ENCODE measurements at places on chromosomes 12 and 14.

- DNase-seq: peak; percentile 77
Observed at GRCh38 chr14:63203618-63204406, 431 bp upstream of the RHOJ start.

- no peak for DNase-seq
Observed at GRCh38 chr12:45933504-45933903, 56.9 kb downstream of the SCAF11 start.

- DNase-seq: peak; percentile 81
Observed at GRCh38 chr12:78096909-78097597, 266.4 kb downstream of the NAV3 start.

GRCh38 chr12:125296701-125297100 lies 231.5 kb downstream of the AACS start:
- no peak for DNase-seq

DNA sequence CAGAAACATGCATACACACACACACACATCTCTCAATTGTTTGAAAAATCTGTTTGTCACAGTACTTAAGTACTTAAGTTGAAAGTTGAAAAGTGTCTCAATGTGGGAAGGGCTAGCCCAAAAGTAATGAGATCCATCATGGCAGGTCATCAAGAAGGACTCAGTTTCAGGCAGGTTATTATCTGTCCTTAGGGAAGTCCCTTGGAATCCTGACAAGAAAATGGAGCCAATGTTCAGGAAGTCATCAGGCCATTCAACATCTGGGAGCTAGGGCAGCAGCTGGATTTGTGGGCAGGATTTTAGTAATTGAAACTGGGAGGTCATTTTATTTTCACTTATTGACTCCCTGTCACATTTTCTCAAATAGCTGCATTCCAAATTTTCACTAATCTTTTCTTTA lies 56.0 kb downstream of the MSRB3 start:
- DNase-seq: no peak

GRCh38 chr12:52244615-52244994 lies 11.6 kb downstream of the KRT7 start:
- DNase-seq: no peak

DNA sequence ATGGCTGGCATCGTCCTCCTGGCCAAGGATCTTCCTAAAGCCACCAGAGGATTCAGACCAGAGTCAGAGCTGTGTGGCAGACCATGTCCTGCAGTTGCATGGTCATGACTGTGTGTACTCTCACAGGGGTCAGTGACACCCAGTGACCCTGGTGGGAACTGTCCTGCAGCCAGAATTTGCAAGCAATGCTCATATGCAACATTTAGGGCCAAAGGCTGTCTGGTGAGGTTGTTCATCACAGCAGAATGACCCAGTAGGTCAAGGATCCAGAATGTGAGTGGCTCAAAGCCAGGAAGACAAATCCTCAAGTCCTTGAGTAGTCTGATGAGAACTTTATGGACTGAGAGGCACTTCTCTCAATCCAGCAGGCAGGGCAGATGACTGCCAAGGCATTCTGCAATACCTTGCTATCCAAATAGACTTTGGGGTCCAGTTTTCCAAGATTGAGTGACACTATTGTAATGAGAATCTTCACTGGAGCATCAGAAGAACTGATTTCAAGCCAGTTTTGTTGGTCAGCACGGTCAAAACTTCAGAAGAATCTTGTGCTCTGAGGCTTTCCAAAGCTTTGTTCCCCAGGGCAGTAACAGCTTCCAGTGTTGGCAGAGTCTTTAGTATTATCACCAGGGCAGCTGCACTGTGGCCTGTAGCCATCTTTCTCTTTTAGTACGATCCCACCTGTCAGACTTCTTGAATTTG lies 122.0 kb downstream of the PTCSC3 start:
- no peak for DNase-seq

GRCh38 chr12:123251403-123252076 lies 18.3 kb downstream of the MTRFR start:
- no peak for DNase-seq

DNA sequence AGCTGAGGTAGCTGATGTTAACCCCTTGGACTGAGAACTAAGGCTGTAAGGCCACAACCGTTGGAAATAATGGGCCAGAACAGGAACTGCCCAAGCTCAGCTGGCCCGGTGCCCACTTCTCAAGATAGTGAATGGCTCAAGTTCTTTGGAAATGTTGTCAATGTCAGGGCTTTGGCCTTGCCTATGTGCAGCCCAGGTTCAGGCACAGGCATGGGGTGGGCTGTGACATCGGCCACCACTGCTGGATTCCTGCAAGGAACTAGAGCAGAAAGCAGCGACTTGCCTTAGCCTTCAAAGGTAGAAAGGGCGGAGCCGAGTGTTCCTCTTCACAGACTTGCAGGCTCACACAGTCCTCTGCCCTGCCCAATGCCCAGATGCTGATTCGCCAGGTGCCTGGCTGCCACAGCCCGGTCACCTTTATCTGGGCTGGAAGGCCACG lies 291.2 kb downstream of the ZFP36L1 start:
- no peak for DNase-seq

DNA sequence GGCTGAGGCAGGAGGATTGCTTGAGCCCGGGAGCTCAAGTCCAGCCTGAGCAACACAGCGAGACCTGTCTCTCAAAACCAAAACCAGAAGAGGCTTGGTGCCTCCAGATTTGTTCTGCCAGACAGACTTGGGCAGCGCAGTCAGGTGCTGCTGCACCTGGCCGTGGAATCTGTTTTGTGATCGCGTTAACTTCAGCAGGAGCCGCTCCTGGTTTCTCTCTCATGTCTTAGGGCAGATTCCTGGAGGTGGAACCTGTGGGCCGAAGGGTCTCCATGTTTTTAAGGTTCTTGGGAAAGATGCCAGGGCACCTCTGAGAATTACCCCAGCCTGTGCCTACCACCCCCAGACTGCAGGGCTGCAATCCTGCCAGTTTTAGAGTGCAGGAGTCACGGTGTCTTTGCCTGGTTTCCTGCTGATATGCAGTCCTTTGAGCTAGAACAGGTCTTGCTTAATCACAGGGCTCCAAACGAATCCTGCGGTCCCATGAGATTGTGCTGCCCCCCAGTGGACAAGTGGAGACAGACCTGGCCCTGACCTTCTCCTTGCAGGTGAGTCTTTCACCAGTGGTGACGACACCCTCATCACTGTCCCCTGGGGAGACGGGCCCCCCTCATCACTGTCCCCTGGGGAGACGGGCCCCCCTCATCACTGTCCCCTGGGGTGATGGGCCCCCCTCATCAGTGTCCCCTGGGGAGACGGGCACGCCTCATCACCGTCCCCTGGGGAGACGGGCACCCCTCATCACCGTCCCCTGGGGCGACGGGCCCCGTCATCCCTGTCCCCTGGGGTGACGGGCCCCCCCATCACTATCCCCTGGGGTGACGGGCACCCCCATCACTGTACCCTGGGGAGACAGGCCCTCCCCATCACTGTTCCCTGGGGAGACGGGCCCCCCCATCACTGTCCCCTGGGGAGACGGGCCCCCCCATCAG lies 37.6 kb downstream of the PACS2 start:
- peak; percentile 82 for DNase-seq
